Activated naive CD4-positive, alpha-beta T cell (primary cell): ENCODE measurements at places on chromosomes 2 and 18.

DNA sequence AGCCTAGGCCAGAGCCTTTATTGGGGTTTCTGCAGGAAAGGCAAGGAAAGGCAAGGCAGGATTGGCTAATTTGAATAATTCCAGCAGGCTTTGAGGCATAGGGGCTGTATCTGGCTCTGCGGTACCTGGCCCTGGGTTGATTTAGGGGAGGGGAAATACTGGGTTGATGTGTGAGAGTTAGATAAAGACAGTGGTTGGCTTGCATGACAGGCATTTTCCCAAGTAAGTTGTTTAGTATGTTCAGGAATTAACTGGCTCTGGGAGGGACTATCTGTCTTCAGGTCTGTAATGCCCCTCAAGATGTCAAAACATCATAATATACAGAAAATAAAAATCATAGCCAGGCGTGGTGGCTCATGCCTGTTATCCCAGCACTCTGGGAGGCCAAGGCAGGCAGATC, 98.7 kb downstream of the UBR3 start:
- DNase-seq, result no peak

DNA sequence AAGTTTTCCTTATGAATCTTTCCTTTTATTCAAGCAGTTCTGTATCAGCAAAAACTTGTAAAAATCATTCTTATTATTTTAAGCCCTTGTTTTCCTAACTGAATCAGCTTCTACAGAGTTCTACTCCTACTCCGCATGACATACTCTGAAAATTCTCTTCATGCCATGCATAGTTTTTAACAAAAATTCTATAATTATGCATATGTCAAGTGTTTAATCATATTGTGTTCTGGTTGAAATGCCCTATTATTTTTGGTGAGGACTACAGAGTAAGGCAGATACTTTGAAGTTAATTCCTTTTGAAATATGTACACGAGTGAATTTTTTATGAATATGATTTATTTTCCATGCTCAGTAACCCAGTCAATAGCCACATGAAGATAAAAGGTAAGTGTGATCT, 28.8 kb downstream of the ANKRD30B start:
- no peak for DNase-seq

DNA sequence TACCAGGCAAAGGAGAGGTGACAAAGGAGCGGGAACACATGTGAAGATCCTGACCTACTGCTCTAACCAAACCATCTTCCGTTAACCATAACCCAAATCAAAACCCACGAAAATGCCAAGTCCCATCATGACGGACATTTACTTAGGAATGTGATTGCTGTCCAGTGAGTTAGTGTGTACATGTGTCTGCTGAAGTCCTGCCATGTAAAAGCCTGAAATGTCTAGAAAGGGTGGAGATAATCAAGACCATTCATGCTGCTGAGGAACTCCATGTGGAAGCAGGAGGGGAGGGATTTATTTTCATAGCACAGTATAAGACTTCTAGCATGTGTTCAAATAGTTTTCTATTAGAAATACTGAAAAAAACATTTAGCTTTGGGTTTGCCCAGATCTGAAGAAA, 137.0 kb upstream of the BOD1L2 start:
- DNase-seq, result no peak

DNA sequence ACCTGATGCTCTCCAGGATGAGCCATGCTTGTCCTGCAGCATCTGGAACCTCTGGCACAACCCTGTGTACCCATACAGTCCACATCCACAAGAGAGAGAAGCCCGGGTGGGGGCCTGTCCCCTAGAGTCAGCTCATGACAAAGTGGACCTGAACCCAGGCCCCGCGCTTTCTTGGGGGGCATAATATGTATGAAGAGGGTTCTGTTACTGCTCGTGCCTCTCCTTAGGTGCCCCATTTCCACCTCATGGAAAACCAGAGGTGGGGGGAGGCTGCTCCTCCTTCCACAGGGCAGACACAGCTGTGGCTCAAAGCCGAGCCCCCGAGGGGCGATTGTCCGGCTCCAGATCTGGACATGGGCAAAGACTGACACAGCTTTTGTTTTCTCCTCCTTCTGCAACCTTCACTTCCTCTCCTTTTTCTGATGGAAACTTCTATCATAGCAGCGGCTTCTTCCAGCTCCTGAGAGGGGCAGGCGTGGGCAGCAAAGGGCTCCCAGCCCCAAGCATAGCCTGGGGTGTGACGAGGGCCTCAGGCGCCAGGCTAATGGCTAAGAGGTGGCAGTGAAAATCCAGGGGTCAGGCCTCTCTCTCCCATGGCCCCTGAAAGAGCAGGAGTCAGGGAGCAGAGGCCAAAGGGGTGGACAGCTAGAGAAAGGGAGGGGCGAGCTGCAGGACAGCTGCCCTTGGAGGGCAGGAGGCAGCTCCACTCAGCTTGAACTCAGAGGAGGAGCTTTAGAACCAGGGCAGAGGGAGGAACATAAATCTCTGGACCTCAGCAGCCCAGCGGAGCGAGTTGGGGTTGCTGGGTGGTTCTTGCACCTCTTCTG, 155.5 kb downstream of the ZFP36L2 start:
- no peak for DNase-seq

GRCh38 chr2:37389989-37390765, 45.7 kb downstream of the QPCT start:
- DNase-seq, result no peak

DNA sequence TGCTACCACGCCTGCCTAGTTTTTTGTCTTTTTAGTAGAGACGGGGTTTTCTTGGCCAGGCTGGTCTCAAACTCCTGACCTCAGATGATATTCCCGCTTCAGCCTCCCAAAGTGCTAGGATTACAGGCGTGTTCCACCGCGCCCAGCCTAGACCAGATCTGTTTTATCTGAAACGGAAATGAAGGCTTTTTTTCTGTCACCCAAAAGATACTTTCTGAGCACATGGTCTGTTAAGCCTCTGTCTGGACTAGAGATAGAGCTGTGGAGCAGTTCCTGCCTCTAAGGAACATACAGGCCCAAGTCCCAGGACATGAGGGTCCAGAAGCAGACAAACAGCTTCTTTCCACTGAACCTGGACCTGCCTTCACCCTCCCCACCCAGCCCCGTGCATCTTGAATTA, 43.6 kb upstream of the PTMA start:
- DNase-seq, result no peak

- DNase-seq, result no peak
Measured at GRCh38 chr2:25615920-25616319, 57.5 kb downstream of the DTNB start.

- DNase-seq, result no peak
Measured at GRCh38 chr18:32760391-32760790, 12.4 kb downstream of the KLHL14 start.

DNA sequence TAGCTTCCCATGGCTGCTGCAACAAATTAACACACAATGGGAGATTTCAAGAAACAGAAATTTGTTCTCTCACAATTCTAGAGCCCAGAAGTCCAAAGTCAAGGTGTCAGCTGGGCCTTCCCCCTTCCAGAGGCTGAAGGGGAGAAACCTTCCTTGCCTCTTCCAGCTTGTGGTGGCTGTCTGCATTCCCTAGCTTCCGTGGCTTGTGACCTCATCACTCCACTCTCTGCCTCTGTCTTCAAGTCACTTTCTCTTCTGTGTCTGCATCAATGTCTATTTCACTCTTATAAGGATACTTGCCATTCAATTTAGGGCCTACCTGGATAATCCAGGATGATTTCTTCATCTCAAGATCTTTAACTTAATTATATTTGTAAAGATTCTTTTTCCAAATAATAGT, 16.8 kb upstream of the SRBD1 start:
- no peak for DNase-seq

DNA sequence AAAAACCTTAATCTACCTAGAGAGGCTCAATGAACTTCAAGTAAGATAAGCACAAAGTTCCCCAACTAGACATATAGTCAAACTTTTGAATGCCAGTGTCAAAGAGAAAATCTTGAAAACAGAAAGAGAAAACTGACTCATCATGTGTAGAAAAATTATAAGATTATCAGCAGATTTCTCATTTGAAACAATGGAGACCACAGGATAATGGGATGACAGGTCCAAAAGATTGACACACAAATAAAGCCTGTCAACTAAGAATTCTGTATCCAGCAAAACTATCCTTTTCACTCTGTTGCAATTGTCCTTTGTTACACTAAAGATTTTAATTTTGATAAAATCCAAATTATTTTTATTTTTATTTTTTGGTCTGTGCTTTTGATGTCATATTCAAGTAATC, 61.6 kb downstream of the COPS8 start:
- no peak for DNase-seq

GRCh38 chr2:61017003-61017555, 441 bp upstream of the PEX13 start:
- peak; percentile 56 for DNase-seq

DNA sequence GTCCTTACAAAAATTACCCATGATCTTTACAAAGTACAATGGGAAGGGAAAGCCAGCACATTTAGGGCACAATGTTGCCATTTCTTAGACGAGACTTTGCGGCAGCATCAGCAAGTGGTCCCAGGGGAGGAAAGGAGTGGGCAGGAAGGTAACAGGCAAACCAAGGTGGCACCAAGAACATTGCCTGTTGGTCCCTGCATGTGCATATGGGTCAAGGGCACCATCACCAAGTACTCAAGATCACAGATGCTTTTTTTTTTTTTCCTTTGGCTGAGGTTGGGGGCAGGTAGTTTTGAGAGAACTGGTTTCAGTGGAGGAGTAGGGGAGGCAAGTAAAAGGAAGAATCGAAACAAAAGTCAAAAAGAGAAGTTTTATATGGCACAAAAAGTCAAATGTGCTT, 752 bp upstream of the CYTIP start:
- DNase-seq, result no peak

- DNase-seq, result no peak
Measured at GRCh38 chr2:28274911-28275685, 117.6 kb upstream of the FOSL2 start.

- DNase-seq, result no peak
Measured at GRCh38 chr2:20370191-20370590, 19.5 kb upstream of the PUM2 start.
